Left lobe of liver (tissue), 2 donors: ENCODE measurements at places on chromosomes 5 and 9.

- no peak for DNase-seq
Measured at GRCh38 chr9:91416096-91416712, 7.4 kb downstream of the NFIL3 start.

- no peak for DNase-seq
Measured at GRCh38 chr5:147939431-147940114, 33.2 kb upstream of the C5orf46 start.

DNA sequence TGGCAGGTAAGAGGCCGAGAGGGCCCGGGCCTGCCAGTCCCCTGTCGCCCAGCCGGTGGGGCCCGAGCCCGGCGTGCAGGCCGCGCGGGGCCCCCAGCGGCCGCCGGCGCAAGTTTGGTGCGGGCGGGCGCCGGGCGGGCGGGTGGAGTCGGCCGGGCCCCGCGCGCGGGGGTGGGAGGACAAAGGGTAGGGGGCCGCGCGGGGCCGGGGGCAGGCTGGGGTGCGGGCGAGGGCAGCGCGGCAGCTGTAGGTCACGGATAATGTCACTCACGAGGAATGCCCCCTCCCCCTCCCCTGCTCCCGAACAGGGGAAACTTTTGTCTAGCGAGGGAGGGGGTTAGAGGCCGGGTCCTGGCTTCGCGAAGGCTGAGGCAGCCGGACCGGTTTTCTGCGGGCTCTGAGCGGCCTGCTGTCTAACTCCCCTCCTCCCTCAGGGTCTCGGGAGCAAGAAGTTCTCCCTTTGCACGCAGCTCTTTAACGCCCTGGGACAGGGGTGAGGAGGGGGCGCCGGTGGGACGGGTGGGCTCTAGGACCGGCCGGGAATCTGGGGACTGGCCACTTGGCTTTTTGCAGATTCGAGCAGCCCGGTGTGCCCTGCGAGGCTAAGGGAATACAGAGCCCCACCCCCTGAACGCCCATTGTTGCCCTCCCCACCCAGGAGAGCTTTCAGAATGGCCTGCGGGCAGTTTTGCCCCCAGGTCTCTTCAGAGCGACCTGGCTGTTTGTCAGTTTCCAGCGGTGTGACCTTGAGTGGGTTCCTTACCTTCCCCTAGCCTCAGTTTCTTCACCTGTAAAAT, 21.3 kb upstream of the NDST1 start:
- DNase-seq: peak; percentile 76

- DNase-seq: no peak
Measured at GRCh38 chr5:91106842-91107511, 276.1 kb downstream of the ARRDC3 start.

DNA sequence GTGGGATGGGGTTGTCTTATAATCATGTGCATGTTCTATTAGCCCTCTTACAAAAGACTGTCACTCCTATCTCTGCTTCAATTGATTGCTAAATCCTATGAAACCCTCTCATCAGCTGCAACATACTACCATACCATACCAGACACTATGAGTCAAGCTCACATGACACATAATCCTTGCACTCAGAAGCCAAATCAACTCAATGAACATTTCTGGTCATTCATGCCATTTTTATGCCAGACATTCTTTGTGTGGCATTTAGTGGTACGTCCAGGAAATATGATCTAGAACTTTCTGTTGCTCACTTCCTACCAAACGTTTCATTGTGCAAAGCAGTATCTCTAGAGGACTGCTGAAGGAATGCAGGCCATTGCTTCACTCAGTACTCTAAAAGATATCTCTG, 159.2 kb upstream of the GNA14 start:
- DNase-seq: no peak

DNA sequence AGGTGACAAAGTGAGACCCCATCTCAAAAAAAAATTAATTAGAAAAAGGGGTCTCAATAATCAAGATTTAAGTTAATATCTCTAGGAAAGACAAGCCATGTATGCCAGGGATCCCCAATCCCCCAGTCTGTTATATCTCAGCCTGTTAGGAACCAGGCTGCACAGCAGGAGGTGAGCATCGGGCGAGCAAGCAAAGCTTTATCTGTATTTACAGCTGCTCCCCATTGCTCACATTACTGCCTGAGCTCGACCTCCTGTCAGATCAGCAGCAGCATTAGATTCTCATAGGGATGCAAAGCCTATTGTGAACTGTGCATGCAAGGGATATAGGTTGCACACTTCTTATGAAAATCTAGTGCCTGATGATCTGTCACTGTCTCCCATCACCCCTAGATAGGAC, 116.8 kb downstream of the TARS1 start:
- DNase-seq: no peak

DNA sequence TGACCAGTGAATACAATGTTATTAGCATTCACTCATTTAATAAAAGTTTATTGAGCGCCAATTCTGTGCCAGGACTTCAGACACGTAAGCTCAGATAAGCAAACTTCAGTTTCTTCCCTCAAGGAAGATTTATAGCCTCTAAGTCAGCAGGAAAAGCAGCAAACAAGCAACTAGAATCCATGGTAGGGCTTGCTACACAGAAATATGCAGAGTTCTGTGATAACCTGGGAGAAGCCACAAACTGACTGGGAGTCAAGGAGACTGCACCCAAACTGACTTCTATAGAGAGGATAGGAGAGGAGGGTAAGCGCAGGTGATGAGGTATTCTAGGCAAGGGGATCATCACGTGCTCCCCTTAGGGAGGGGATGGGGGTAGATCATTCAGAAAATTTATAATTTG, 1.4 kb upstream of the OGN start:
- no peak for DNase-seq

DNA sequence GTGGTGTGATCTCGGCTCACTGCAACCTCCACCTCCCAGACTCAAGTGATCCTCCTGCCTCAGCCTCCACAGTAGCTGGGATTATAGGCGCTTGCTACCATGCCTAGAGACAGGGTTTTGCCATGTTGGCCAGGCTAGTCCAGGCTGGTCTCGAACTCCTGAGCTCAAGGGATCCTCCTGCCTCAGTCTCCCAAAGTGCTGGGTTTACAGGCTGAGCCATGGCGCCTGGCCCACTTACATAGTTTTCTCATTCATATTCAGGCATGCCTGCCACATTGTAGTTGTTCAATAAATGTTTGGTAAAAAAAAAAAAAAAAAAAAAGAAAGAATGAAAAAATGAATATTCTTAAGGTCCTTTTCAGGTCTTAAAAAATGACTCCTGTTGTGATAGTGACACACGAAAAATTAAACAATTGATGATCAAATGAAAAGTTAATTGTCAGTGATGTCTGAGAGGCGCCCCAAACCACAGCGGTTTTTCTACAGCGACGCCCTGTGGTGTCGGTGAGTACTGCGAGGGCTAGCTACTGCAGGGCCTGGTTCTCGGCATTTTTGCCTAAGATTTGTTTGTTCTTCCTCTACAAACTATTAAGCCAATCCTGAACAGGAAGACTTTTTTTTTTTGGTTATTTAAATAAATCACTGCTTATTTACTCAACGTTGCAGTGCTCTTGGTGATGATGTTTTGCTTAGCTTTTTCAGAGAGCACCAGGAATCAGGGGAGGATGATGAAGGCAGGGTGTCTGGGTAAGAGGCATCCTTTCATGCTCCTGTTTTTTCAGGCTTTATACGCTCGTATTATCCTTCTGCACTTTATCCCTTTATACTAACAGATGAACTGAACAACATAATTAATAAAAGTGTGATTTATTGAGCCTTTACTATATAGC, 67.0 kb upstream of the DPYSL3 start:
- peak; percentile 55 for DNase-seq

GRCh38 chr5:72472666-72473422, 34.4 kb downstream of the ZNF366 start:
- no peak for DNase-seq

DNA sequence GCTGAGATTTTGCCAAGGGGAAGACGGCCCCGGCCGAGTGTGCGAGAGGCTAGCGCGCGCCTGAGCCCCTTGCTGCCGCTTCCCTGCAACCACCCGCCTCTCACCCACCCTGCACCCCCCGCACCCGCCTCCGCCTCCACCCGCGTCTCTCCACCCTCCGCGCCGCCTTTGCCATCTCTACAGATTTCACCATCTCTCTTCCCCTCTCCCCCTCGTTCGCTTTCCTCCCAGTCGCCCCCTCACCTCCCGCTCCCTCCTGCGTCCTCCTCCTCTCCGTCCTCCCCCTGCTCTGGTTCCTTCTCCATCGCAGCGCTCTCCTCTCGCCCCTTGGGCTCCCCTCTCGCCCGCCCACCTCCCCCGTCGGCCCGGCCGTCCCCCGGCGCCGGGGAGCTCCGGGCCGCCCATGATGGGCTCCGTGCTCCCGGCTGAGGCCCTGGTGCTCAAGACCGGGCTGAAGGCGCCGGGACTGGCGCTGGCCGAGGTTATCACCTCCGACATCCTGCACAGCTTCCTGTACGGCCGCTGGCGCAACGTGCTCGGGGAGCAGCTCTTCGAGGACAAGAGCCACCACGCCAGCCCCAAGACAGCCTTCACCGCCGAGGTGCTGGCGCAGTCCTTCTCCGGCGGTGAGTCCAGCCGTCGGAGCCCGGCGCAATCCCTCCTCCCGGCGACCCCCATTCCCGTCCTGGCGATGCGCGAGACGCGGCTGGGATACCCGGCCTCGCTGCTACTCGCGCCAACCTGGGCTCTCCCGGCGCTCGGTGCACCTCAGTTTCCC, at the start of gene PRDM12:
TSS of gene PRDM12 (plus strand) at position 344 of the 778 bp plus-strand sequence. CDS start at position 404, 60 bp downstream.
- no peak for DNase-seq

DNA sequence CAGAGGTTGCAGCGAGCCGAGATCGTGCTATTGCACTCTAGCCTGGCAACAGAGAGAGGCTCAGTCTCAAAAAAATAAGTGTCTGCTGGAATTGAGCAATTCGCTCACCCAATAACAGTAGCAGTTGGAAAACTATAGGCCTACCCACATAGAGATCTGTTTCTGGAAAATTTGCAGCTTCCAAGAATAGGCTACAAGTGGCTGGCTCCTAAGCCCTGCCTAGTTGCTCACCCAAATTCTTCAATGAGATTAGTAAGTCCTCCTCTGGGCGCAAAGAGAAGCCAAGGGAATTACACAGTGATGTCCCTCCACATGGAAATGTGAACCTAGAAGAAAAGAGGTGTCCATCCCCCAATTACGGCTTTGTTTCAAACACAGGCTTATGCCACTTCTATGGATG, 42.6 kb upstream of the RNF38 start:
- DNase-seq: no peak

- DNase-seq: no peak
Measured at GRCh38 chr5:93358176-93358575, 222.8 kb downstream of the NR2F1-AS1 start.

- no peak for DNase-seq
Measured at GRCh38 chr5:43336159-43336558, 22.9 kb upstream of the HMGCS1 start.

- no peak for DNase-seq
Measured at GRCh38 chr5:150114102-150114641, 27.8 kb upstream of the CSF1R start.

DNA sequence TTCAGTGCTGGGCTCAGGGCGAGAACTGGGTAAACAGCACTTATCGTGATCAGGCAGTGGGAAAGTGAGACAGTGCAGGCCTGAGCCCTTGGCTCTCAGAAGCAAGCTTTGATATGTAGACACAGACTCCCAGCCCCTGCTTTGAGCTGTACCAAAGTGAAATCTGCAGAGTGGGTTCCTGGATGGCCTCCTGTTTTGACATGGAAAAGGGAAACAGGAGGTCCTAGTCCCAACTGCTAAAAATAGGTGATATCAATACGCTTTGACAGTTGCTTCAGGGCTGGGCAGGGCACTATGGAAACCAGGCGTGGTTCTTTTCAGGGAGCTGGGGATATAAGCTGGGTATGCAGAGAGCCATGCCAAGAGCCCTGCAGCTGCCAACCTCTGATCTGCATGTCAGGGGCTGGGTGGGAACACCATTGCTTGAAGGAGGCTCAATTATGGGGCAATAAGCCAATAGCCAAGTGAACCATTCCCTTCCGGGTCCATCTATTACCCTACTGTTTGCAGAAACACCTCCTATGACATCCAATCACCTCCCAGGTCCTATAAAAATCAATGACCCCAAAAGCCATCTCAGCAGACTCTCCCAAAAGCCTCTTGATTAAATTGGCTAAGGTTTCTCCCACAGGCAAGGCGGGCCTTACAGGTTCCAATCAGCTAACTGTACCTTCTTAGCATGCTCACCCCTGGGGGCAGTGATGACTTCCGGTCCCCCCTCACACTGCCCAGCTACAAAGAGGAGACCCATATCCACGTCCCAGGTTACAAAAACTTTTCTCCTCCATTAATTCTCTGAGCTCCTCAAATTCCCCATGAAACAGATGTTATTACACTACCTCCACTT, 45.8 kb downstream of the EPB41L4B start:
- peak; percentile 60 for DNase-seq

- DNase-seq: no peak
Measured at GRCh38 chr5:178367736-178368120, 135.1 kb upstream of the PHYKPL start.

DNA sequence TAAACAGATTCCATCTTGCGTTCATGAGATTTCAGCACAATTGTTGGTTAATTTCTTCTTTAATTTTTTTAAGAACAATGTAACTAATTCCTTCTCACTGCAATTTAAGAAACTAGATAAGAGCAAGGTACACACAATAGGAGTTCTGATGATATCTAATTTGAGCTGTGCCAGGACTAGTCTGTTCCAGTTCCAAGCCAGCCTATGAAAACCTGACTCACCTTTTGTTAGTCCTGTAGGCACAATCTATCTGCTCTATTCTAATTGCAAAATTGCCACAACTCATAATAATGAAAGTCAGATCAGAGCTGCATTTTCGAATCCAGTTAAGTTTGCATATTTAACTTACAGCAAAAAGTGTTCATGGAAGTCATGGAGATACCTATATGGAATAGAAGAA, 494.1 kb upstream of the TUSC1 start:
- no peak for DNase-seq

DNA sequence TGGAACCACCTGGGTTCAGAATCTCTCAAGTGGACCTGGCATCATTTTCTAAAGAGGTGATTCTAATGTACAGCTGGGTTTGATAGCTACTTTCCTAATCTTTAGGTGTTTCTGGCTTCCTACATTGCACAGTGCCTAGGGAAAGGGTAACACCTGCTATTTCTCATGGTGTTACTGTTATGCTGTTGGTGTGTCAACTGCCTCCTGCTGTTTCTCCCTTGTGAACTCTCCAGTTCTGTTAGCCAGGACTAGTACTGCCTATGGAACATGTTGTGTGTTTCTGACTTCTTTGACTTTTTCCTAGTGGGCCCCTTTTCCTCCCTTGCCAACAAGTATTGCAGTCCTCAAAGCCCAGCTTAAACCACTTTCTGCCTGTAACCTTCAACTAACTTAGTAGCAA, 5.5 kb downstream of the ARHGEF28 start:
- DNase-seq: no peak

GRCh38 chr9:82275258-82275927, 286.8 kb downstream of the SPATA31D1 start:
- DNase-seq: no peak

DNA sequence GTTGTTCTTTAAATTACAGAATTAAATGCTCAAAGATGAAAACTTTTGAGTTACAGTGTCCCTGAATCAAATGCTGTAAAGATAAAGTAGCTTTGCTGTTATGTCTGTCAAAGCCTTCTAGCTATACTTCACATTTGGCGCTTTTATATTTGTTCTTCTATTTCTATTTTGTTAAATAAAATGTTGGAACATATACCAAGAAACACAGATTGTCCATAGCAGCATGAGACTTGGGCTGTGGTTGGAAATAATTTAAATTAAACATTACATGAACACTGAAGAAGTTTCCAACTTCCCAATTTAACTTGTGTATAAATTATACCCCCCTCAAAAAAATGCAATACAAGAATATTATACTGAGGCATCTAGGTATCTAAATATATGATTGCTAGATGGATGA, 249.8 kb downstream of the NR2F1-AS1 start:
- DNase-seq: no peak

GRCh38 chr5:91145333-91145620, 237.8 kb downstream of the ARRDC3 start:
- DNase-seq: no peak

- DNase-seq: peak; percentile 82
Measured at GRCh38 chr5:112921026-112921832, 798 bp downstream of the REEP5 start.
